ENCODE measurements at places on chromosomes 16 and 17.
A peak's percentile ranks its signal among the peaks of the same experiment; 100 is the strongest.

- DNase-seq: no peak
Measured at GRCh38 chr17:15012351-15012980, 252.7 kb downstream of the PMP22 start.

GRCh38 chr17:36602030-36602748, 806 bp downstream of the MRM1 start:
- peak; percentile 14 for DNase-seq

DNA sequence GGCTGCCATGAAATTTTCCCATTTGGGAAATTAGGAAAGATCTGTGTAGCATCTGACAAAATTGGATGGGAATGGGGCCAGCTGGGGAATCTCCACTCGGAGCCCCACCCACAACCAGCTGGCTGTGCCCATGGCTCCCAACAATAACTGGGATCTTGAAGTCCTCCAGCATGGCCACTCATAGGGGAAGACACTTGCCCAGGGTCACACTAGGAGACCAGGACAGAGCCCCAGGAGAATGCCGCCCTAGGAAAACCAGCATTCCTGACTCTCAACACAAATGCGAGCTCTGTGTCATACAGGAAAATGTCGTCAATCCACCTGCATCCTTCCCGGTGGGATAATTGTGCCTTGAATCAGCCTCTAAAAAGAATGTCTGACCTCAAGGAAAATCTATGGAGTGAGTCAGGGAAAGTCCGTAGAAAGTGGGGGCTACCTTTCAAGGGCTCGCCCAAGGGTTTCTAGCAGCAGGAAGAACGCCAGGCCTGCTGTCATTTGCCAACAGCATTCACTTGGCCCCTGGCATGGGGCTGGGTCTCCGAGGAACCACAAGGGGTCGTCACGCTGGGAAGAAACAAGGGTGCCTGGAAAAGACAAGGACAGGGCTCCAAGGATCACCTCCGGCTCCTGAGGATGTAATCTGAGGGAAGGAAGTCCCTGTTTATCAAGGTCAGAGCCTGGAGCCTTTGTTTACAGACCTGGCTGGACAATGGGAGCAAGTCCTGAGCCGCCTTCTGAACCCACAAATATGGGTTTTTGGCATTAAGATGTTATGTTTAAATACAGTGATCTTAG, 15.9 kb downstream of the CDH5 start:
- DNase-seq: no peak

GRCh38 chr17:31130286-31131224, 35.8 kb downstream of the NF1 start:
- DNase-seq: no peak

GRCh38 chr17:55069983-55070529, 101.5 kb downstream of the STXBP4 start:
- DNase-seq: no peak

GRCh38 chr17:81374890-81375289, 20.4 kb upstream of the BAHCC1 start:
- no peak for DNase-seq

- peak; percentile 36 for DNase-seq
Measured at GRCh38 chr17:57945996-57946797, 9.0 kb downstream of the CUEDC1 start.

GRCh38 chr16:65336160-65336559, 214.3 kb upstream of the CDH11 start:
- no peak for DNase-seq

- no peak for DNase-seq
Measured at GRCh38 chr16:65213866-65214595, 92.2 kb upstream of the CDH11 start.

GRCh38 chr16:52076332-52076731, 470.6 kb downstream of the TOX3 start:
- no peak for DNase-seq

GRCh38 chr16:29154676-29155121, 169.8 kb downstream of the LAT start:
- no peak for DNase-seq

- DNase-seq: no peak
Measured at GRCh38 chr17:72580321-72581127, 459.7 kb downstream of the SOX9 start.

DNA sequence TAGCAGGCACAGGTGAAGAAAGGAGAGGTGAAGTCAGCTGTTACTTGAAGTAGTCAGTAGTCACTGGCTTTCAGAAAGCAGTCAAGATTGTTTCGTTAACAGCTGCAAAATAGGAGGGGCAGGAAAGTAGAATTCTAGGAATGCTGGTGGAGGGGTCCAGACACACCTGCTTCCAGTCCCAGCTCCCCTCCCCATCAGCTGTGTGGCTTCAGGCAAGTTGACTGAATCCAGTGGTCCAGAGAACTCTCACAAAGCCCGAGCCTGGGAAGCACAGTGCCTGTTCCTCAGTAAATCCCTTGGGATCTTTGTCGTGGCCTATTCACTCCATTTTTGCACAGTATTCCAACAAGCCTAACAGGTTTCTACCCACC, 4.6 kb upstream of the SOCS1 start:
- DNase-seq: no peak
